ENCODE measurements at places on chromosomes 2 and 18. TPM values are rescaled to one million over a fixed set of nuclear protein-coding genes. Genes with fewer than 3 reads are reported as not detected.

DNA sequence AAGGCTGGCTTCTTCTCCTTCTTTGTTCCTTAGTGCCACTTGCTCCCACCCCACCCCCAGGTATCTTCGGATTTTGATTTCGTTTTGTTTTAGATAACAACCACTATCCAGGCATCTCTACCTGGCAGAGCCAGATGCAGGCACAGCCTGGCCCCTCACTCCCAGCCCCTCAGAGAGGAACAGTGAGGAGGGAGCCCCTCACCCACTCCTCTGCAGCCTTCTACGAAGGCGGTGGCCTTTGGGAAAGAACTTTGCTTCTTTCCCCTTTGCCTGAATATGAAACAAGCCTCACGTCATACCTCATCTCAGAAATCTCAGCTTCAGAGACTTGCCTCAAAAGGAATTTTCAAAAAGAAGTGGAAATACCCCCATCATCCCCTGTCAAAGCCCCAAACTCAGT is 6.3 kb upstream of the CYP26B1 start:
- no peak for DNase-seq

The SGO2 gene
- 18.6 TPM for total RNA-seq

- no peak for DNase-seq
Measured at GRCh38 chr18:76259096-76259495, 235.9 kb downstream of the ZNF516 start.

GRCh38 chr2:193350509-193350908 is 1155.8 kb upstream of the TMEFF2 start:
- no peak for DNase-seq

The RAB6C gene
- not detected for total RNA-seq

The MALL gene
- 0.47 TPM for total RNA-seq

GRCh38 chr2:2941205-2941604 is 436.4 kb downstream of the EIPR1 start:
- no peak for DNase-seq

DNA sequence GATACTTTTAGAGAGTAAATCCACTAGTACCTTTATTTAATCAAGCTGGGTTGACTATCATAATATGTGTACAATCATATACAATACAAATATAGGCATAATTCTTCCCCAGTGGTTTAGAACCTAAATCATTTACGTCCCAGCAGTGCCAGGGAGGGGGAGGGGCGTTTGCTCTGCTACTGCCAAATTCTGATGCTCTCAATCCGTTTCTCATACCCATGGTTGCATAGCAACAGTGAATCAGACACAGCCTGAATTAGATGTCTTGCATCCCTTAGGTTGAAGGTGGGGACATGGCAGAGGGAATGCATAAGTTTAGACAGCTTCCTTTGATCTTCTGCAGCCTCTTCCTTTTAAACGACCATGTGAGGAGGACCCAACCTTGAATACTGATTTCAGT is 135.4 kb downstream of the ABCA12 start:
- no peak for DNase-seq

The LAMA1 gene
- total RNA-seq = not detected

The FRZB gene
- not detected for total RNA-seq

GRCh38 chr2:55408918-55409868 is 10.5 kb downstream of the CCDC88A start:
- DNase-seq = no peak

The UGT1A6 gene
- total RNA-seq = not detected

The MCEE gene
- 13.5 TPM for total RNA-seq

GRCh38 chr2:3491306-3491705 is 28.0 kb downstream of the ADI1 start:
- DNase-seq = no peak

GRCh38 chr2:64166212-64166611 is 22.0 kb upstream of the PELI1 start:
- no peak for DNase-seq

GRCh38 chr2:205763708-205764211 is 81.5 kb downstream of the NRP2 start:
- DNase-seq = peak; percentile 10

DNA sequence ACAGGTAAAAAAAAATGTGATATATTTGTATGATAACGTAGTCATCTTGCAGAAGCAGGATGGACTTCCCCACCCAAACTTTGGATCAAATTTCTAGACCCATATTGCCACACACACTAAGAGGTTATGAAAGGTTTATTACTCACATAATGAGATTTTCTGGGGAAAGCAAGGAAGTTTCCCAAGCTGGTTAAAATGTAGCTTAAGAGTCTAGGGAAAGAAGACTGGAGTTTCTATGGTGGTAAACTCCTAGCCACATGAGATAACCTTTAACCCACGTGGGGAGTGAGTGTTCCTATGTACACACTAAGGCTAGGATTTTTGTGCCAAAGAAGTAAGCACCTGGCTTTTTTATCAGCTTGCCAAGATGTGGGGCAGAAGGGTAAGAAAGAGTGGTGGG is 335.7 kb upstream of the UBE2E3 start:
- no peak for DNase-seq

DNA sequence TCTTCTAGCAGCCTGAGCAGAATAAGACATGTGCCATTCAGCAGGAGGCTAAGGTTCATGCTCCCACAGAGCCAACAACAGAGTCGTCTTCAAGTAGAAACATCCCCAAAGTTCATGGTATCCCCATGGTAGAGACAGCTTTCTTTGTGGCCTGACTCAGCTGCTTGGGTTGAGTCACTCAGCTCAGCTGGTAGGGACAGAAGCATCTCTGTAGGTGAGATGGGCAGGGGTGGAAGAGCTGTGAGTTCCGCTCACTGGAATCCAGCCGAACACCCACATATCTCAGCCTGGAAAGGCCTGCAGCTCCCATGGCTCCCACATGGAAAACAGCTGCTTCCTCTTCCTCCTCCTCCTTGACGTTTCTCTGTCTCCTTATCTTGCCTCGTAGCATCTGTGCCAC is 792.7 kb downstream of the RNF144A start:
- DNase-seq = no peak

The VAMP5 gene
- 28.0 TPM for total RNA-seq

GRCh38 chr2:71503837-71504236 is 50.5 kb downstream of the DYSF start:
- no peak for DNase-seq

- DNase-seq = no peak
Measured at GRCh38 chr2:183242937-183243336, 118.7 kb downstream of the NUP35 start.

The SCN3A gene
- not detected for total RNA-seq

DNA sequence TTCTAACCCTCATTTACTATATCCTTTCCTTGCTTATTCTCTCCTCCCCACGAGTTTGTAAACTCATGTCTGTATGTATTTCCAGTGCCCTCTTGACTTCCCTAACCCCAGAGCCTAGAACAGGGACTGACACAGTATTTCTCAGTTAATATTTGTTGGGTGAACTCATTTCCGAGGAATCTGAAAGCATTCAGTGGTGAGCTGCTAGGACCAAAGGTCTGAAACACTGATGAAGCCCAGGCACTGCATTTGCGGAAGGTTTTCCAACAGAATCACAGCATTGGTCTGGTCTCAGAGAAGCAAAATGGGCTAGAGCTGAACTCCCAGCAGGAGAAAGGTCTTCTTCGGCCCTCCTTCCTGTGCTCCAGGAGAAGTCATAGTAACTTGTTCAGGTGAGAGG is 56.8 kb downstream of the SOX11 start:
- DNase-seq = no peak

DNA sequence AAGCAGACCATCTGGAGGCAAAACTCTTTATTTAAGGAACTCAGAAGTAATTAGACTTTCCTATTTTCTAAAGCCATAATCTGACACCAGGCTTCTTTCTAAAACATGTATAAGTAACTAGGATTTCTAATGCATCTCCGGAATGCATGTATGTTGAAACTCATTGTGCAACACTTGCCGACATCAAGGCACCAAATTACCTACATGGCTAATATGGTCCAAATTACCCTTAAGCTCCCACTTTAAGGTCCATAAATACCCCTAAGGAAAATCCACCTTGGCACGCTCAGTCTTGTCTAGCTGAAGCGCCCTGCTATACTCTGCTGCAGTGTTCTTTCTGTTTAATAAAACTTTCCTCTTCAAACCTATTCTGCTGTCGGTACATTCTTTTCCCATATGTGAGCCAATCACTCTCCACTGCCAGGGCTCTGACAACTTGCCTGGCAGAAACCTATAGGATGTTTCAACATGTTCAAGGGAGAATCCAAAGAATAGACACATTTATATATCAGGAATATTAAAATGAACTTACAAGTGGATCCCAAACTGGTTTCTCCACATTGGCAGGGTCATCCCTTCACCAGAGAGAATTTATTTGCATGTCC is 171.9 kb downstream of the GALNT1 start:
- DNase-seq = no peak

The GPR45 gene
- not detected for total RNA-seq
